NCI-H1417 (cell line): ENCODE measurements at places on chromosomes 7 and 10.

GRCh38 chr7:157490465-157490912 lies 153.7 kb downstream of the DNAJB6 start:
- no peak for DNase-seq

DNA sequence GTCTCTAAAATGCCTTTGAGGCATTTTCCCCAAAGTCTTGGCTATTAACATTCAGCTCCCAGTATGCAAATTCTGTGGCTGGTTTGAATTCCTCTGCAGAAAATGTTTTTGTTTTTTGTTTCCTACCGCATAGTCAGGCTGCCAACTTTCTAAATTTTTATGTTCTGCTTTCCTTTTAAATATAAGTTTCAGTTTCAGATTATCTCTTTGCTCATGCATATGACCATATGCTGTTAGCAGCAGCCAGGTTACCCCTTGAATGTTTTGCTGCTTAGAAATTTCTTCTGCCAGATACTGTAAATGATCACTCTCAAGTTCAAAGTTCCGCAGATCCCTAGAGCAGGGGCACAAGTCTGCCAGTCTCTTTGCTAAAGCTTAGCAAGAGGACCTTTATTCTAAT lies 96.9 kb downstream of the PLPP4 start:
- no peak for DNase-seq

DNA sequence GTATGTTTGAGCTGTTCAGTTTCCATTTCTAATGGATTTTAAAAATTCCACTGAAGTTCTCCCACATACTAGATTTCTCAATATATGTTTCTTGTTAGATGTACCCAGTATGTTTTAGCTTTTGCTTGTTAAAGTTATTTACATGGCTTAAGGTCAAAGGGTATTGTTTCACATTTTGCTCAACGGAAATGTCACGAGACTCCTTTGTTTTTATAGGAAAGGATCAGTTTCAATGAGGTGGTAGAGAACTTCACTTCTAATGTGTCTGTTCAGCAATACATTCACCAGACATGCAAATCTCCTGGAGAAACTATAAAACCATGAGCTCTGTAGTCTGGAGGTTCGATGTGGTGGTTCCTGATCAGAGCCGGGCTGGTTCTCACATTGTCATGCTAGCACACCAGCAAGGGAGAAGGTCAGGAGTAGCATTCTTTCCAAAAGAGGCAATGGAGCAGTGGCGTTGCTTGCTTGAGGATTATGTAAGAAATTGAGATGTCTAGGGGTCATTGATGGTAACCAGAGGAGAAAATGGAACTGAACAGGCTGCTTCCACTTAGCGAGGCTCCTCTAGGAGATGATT lies 114.0 kb downstream of the RAB18 start:
- no peak for DNase-seq

DNA sequence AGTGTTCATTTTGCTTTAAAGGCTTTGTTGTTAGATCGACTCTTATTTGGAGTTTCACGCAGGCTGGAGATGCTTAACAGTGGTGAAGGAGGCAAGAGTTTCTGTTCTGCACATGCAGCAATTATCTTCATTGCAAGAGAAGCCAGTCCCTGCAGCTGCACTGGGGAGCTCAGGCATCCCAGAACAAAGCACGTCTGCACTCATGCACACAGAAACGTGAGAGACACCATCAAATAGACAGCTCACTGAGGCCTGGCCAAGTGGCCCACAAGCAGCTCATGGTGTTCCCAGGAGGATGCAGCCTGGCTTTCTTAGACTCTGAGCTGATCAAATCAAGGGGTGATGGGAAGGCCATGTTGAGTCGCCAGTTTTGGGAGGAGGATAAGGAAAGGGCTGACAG lies 246.1 kb downstream of the CREB5 start:
- DNase-seq: no peak

DNA sequence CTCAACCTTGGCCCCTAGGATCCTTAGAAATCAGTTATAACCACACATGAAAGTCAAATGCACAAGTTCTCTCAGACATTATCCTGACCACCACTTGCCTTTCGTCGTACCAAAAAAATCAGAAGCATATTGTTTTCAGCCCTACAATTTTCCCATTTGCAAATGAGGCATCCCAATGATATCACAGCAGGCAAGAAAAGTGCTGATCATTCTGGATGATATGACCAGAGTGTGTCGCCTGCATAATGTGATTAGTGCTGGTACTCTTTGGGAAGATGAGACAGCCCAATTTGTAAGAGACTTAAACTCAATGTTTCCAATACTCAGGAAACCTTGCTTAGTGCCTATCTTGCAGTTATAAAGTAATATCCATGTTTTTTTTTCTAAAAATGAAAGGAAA lies 168.0 kb downstream of the SORCS1 start:
- DNase-seq: no peak

DNA sequence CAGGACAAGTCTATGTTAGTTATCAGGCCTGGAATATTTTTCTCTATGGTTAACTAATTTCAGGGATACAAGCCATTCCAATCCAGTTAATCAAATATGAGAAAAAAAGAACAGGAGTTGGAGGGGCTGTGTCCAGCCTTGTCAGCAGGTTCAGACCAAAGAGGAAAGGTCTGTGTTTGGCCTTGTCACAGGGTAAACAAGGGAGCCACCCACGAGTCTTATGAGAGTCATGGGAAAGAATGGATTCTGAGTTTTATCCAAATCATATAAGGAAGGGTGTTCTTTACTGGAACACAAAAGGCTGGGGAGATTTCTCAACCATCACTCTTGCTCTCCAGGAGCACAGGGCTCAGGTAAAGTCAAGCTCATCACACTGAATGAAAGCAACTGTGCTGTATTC lies 99.1 kb downstream of the XPNPEP1 start:
- DNase-seq: no peak

DNA sequence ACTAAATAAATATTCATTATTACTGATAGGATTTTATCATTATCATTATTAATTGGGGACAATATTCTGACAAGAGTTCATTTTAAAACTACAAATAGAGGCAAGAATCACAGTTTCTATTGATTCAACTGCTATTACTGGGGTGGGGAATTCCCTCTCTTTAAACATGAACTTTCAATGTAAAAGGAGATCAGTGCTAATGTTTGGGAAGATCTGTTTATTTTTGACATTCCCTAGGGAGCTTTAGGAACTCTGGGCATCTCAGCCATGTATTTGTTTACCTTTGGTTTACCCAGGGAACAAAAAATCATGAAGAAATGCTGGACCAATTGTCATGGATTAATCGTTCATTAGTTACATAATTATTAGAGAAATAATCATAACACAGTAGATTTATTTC lies 443.2 kb upstream of the AKR1E2 start:
- DNase-seq: no peak

DNA sequence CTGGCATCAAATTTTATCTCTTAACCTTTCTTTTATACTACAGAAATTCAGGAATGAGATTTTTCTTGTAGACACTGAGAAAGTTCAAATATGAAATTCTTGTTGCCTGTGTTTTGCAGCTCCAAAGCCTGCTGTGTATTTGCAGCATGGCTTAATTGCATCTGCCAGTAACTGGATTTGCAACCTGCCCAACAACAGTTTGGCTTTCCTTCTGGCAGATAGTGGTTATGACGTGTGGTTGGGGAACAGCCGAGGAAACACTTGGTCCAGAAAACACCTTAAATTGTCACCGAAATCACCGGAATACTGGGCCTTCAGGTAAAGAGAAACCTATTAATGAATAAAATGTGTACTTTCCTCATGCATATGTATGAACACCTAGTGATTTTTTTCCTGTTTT lies 24.8 kb downstream of the LIPK start:
- no peak for DNase-seq

- DNase-seq: no peak
These were observed 845.9 kb downstream of the TYW1 start for GRCh38 chr7:67842571-67842970.

GRCh38 chr7:28739826-28740225 lies 218.3 kb downstream of the TRIL start:
- no peak for DNase-seq

GRCh38 chr7:37393476-37393875 lies 55.2 kb downstream of the ELMO1 start:
- no peak for DNase-seq

GRCh38 chr7:47008461-47008860 lies 573.5 kb downstream of the TNS3 start:
- DNase-seq: no peak

DNA sequence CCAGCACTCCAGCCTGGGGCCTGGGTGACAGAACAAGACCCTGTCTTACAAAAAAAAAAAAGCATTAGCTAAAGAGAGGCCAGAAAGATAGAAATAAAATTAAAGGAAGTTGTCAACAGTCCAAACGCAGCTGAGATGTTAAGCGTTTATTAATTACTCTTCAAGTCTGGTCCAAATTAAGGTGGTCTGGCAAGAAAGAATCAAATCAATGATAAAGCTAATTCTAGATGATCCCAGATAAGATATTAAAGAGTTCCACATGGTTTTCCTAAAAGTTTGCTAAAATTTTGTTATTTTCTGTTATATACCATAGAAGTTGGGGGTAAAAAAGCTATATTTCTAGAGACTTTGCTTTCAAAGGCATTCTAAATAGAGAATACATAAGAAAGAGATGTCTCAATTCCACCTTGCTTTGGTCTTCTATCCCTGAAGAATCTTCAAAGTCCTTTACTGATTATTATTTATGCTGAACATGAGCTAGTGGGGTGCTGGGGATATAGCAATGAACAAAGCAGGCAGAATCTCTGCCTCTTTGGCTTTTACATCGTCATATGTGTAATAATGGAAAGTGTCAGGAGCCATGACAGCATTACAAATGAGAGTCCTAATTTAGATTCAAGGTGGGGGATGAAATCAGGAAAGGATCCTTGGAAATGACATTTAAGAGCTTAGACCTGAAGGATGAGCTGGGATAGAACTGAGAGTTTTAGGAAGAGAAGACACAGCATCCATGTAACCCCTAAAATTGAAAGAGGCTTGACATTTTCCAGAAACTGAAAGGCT lies 23.4 kb downstream of the FRA10AC1 start:
- DNase-seq: no peak

GRCh38 chr10:34254596-34254995 lies 560.5 kb downstream of the PARD3 start:
- DNase-seq: no peak

DNA sequence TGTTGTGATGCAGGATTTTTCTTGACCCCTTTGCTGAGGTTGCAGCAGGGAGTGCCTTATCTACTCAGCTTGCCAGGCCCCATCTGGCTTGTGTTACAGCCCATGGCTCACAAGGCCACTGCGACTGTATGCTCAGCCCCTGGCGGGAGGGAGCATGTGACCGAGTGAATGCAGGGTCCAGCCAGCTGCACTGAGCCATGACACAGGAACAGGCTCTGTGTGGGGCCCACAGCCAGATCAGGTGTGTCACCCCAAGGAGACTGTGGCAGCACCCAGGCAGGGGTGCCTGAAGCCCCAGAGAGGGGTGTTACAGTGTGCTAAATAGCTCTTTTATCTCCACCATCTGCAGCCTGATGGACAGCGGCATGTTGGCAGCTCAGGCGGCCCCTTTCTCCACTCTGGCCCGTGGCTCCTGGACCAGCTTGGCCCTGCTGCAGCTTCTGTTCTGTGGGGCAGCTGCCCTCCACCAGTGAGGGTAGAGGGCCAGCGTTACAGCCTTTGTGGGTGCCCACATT lies 2.6 kb upstream of the PCBD1 start:
- DNase-seq: no peak

GRCh38 chr7:20176578-20177242 lies 40.5 kb downstream of the MACC1 start:
- no peak for DNase-seq

GRCh38 chr7:110442381-110442837 lies 648.5 kb upstream of the LRRN3 start:
- DNase-seq: peak; percentile 67

- no peak for DNase-seq
These were observed 495.4 kb downstream of the GFRA1 start for GRCh38 chr10:115777646-115778045.

GRCh38 chr10:46284286-46285229 lies 2.2 kb upstream of the ANTXRL start:
- DNase-seq: peak; percentile 89

DNA sequence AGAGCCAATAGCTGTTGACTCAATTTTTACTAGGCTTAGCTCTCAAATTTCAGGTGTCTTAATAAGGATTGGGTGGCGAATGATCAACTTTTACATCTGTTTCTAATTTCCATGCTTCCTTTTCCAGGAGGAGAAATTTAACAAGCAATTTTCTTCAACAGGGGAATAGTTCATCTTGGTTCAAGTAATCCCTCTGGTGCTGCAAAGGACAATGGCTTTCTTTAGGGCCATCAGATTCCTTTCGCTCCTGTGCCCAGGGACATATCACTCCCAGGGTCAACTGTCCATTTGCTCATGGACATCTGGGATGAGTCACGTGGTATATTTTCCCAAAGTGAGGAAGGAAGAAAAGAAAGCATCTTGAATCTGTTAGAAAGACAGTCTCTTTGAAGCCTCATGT lies 313.3 kb downstream of the FRMD4A start:
- no peak for DNase-seq

- no peak for DNase-seq
These were observed 52.6 kb downstream of the PTEN start for GRCh38 chr10:87915989-87916388.

DNA sequence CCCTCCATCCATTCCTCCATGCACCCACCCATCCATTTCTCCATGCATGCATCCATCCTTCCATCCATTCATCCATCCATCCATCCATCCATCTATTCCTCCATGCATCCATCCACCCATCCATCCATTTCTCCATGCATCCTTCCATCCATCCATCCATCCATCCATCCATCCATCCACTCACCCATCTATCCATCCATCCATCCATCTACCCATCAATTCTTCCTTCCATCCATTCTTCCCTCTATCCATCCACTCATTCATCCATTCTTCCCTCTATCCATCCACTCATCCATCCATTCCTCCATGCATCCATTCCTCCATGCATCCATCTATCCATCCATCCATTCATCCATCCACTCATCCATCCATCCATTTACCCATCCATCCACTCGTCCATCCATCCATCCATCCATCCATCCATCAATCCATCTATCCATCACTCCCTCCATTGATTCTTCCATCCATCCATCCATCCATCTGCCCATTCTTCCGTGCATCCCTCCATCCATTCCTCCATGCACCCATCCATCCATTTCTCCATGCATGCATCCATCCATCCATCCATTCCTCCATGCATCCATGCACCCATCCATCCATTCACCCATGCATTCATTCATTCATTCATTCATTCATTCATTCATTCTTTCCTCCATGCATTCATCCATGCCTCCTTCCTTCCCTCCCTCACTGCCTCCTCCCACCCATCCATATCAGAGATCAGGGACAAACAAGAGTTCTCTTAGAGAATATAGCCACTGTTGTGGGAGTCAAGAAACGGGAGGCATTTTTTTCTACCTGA lies 22.2 kb downstream of the ELN start:
- DNase-seq: no peak

- no peak for DNase-seq
These were observed 44.2 kb downstream of the JMJD1C start for GRCh38 chr10:63421591-63421990.

GRCh38 chr10:54469587-54470323 lies 331.3 kb downstream of the PCDH15 start:
- DNase-seq: no peak

GRCh38 chr7:69864274-69864673 lies 266.0 kb downstream of the AUTS2 start:
- DNase-seq: no peak
